ENCODE measurements at places on chromosomes 16 and 17. TPM values are rescaled to one million over a fixed set of nuclear protein-coding genes. Genes with fewer than 3 reads are reported as not detected.
A peak's percentile ranks its signal among the peaks of the same experiment; 100 is the strongest.

The TBC1D3 gene
- not detected for total RNA-seq

The CTF1 gene
- total RNA-seq: 1.3 TPM

- H3K27me3 ChIP-seq: peaks cover 12% of the 10 kb centered on the region
- DNase-seq: no peak
- H3K36me3 ChIP-seq: no peaks in the 10 kb centered on the region
- no peak overlapping the region for H3K27ac ChIP-seq
Observed at GRCh38 chr17:51419476-51419875, 159.1 kb downstream of the UTP18 start.

DNA sequence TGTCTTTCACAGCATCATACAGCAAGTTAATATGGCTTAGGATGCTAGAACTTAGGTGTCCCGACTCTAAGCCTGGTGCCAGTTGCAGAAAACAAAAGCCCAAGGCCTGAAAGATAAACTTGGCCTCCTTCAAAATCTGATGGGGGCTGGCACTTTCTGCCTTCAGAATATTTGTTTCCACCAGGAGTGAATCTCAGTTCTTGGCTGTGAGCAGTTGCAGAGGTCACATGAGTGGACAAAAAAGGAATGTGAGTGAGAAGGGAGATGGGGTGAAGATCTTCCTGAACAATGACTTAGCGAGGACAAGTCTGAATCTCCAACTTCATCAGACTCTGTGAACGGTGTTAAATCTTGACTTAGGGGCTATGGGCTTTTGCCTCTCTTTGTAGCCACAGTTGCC, 46.6 kb downstream of the HOXB1 start:
- no peaks in the 10 kb centered on the region for H3K36me3 ChIP-seq
- DNase-seq: no peak
- H3K27ac ChIP-seq: no peak overlapping the region
- peaks cover 8% of the 10 kb centered on the region for H3K4me1 ChIP-seq
- no peak overlapping the region for H3K4me3 ChIP-seq
- H3K27me3 ChIP-seq: peaks cover 2% of the 10 kb centered on the region

- H3K4me1 ChIP-seq: no peaks in the 10 kb centered on the region
- H3K27me3 ChIP-seq: peaks cover 5% of the 10 kb centered on the region
- DNase-seq: no peak
- H3K4me3 ChIP-seq: no peak overlapping the region
- no peaks in the 10 kb centered on the region for H3K36me3 ChIP-seq
Observed at GRCh38 chr17:5809580-5810188, 225.4 kb upstream of the NLRP1 start.

DNA sequence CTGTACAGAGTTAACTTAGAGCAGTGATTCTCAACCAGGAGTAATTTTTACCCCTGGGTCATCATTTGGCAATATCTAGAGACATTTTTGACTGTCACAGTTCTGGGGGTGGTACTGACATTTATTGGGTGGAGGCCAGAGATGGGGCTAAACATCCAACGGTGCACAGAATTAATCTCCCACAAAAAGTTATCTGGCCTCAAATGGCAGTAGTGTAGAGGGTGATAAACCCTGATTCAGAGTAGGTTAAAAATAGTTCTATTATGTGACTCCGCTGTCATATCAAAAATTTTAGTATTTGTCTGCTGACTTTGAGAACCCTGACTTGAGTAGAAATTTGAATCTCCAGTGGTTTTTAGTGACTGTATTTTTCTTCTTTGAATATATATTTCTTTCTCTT, 19.1 kb downstream of the VPS35L start:
- H3K36me3 ChIP-seq: peaks cover 88% of the 10 kb centered on the region
- no peak overlapping the region for H3K4me3 ChIP-seq
- no peak for DNase-seq
- H3K4me1 ChIP-seq: no peaks in the 10 kb centered on the region
- H3K27ac ChIP-seq: no peak overlapping the region

DNA sequence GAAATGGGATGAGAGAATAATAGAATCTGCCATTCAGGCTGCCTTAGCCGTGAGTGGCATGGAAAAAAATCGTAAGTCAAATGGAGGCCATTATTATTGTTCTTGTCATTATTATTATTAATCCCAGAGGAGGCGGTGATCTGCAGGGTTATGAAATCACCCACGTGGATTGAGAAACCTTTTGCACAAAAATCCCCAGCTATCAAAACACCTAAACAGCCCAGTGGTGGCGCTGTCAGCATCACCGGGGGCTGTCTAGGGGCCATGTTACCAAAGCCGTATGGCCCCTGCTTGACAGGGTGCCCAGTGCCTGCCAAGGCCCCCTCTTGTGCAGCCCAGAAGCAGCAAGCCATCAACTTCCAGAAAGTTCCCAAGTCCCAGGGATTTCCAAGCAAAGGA, 25.2 kb downstream of the CNGB1 start:
- H3K27ac ChIP-seq: no peak overlapping the region
- no peaks in the 10 kb centered on the region for H3K36me3 ChIP-seq
- no peak for DNase-seq
- H3K4me1 ChIP-seq: peaks cover 7% of the 10 kb centered on the region
- H3K27me3 ChIP-seq: peaks cover 3% of the 10 kb centered on the region

The SLC12A3 gene
- total RNA-seq: not detected

The ITPRIPL2 gene
- total RNA-seq: 78.8 TPM

The ZDHHC7 gene
- 45.9 TPM for total RNA-seq

DNA sequence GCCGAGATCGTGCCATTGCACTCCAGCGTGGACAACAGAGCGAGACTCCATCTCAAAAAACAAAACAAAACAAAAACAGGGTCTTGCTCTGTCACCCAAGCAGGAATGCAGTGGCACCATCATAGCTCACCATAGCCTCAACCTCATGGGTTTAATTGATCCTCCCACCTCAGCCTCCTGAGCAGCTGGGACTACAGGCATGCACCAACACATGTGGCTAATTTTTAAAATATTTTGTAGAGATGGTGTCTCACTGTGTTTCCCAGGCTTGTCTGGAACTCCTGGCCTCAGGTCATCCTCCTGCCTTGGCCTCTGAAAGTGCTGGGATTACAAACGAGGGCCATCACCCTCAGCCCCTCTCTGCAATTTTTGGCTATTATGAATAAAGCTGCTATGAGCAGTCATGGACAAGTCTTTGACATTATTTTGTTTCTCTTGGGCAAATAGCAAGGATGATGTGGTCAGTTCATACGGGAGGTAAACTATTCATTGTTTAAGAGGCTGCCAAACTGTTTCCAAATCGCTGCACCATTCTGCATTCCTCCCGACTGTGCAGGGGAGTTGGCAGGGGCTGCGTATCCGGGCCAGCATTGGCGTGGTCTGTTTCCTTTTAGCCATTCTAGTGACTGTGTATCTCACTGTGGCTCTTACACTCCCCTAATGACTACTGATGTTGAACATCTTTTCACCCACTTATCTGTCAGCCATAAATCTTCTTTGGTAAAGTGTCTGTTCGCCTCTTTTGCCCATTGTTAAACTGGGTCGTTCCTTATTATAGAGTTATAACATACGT, 21.1 kb downstream of the EIF4A3 start:
- no peaks in the 10 kb centered on the region for H3K27me3 ChIP-seq
- no peak overlapping the region for H3K4me3 ChIP-seq
- peak; percentile 53 for DNase-seq
- peaks cover 4% of the 10 kb centered on the region for H3K4me1 ChIP-seq

- peaks cover 3% of the 10 kb centered on the region for H3K27me3 ChIP-seq
- peak; percentile 74 for DNase-seq
- H3K27ac ChIP-seq: no peak overlapping the region
- no peaks in the 10 kb centered on the region for H3K36me3 ChIP-seq
- H3K4me1 ChIP-seq: no peaks in the 10 kb centered on the region
Observed at GRCh38 chr16:31356566-31357323, 1.8 kb downstream of the ITGAX start.

GRCh38 chr16:67053767-67054334, 24.9 kb downstream of the CBFB start:
- H3K27me3 ChIP-seq: no peaks in the 10 kb centered on the region
- peaks cover 13% of the 10 kb centered on the region for H3K36me3 ChIP-seq
- H3K4me1 ChIP-seq: peaks cover 11% of the 10 kb centered on the region
- no peak overlapping the region for H3K27ac ChIP-seq

DNA sequence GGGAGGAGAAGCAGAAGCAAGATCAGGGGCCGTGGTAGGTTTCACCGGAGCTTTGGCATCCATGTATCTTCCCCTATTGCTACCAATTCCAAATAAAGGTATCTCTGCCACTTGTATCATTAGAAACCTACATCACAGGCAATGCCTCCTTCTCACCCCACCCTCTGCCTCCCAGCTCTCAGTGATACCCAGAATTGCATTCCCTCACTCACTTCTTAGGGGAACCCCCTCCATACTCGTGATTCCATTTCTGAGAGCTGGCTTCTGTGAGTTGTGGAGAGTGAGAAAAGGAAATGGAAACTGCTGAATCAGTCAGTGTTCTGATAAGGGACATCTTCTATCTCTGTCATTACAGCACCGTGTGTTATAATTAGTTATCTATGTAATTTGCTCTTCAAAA, 2.3 kb upstream of the CCL3 start:
- no peak overlapping the region for H3K27ac ChIP-seq
- no peak for DNase-seq
- no peaks in the 10 kb centered on the region for H3K36me3 ChIP-seq
- peaks cover 8% of the 10 kb centered on the region for H3K27me3 ChIP-seq
- H3K4me1 ChIP-seq: no peaks in the 10 kb centered on the region
- H3K4me3 ChIP-seq: no peak overlapping the region

DNA sequence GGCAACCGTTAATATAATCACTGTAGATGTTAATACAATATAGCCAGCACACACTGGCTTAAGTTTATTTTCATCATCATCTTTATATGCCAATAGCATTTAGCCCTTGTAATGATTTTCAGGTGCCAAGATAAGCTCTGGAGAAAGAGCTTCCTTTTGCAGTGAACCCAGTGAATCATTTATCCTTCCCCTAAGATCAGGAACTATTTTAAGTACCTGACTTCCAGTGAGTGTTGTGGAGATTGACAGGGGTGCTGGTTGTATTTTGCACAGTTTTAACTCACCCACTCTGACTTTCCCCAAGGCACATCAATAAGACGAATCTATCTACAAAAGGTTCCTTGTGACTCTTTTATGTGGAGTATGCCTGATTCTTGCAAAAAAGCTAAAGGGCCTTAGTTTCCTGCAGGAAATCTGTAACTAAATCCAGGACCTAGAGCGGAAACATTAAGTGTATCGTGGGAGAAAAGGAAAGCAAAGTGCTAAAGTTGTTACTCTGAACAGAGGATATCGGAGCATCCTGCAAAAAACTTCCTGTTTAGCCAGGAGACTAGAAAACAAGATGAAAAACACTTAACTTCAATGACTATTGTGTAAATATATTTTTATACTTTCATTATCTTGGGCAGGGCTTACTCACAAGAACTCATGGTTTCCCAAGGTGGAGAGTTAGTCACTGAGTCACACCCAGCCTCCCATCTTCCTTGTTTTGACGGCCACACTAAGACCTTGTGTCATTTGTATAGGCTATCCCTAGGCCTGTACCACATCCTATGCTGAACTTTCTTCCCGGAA, 183.6 kb downstream of the MAP2K6 start:
- no peaks in the 10 kb centered on the region for H3K4me1 ChIP-seq
- no peak overlapping the region for H3K27ac ChIP-seq

The ASGR1 gene
- total RNA-seq: 1.3 TPM

DNA sequence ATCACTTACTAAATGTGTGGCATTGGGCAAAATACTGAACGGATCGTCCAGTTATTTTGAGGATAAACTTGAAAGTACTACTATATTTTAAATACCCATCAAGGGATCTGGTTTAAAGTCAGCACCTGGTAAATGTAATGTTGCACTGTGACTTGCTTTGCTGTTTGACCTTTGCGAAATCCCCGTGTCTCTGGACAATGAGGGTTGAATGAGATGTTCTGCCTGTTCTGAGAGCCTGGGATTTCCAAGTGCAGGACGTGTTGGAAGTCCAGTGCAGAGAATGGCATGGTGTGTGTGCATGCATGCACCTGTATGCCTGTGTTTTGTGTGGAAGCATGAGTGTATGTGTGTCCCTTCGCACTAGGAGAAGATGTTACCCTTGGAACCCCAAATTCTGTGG, 106.6 kb downstream of the N4BP1 start:
- no peaks in the 10 kb centered on the region for H3K36me3 ChIP-seq
- H3K4me1 ChIP-seq: peaks cover 33% of the 10 kb centered on the region
- peak; percentile 15 for DNase-seq
- no peak overlapping the region for H3K4me3 ChIP-seq

DNA sequence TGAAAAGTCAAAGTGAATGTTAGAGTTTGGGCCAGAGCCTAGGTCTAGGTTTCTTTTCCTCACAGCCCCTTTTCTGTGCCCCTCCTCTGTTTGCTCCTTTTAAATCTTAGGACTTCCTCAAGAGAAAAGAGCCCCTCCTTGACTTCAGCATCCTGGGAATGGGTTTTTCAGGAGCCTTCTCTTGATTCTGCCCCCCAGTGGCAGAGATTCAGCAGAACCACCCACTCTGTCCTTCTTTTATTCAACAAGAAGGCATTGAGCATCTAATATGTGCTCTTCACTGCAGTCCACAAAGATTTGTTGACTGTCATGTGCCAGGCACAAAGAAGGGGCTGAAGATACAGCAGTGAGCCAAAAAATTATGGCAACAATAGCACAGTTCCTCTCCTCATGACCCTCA, 270.8 kb upstream of the CDH5 start:
- H3K27ac ChIP-seq: no peak overlapping the region
- no peak overlapping the region for H3K4me3 ChIP-seq
- peaks cover 3% of the 10 kb centered on the region for H3K4me1 ChIP-seq
- DNase-seq: no peak

- no peak overlapping the region for H3K27ac ChIP-seq
- no peak overlapping the region for H3K4me3 ChIP-seq
- no peak for DNase-seq
- H3K27me3 ChIP-seq: peaks cover 27% of the 10 kb centered on the region
- no peaks in the 10 kb centered on the region for H3K4me1 ChIP-seq
- no peaks in the 10 kb centered on the region for H3K36me3 ChIP-seq
Observed at GRCh38 chr16:73610160-73610559, 562.2 kb upstream of the ZFHX3 start.

DNA sequence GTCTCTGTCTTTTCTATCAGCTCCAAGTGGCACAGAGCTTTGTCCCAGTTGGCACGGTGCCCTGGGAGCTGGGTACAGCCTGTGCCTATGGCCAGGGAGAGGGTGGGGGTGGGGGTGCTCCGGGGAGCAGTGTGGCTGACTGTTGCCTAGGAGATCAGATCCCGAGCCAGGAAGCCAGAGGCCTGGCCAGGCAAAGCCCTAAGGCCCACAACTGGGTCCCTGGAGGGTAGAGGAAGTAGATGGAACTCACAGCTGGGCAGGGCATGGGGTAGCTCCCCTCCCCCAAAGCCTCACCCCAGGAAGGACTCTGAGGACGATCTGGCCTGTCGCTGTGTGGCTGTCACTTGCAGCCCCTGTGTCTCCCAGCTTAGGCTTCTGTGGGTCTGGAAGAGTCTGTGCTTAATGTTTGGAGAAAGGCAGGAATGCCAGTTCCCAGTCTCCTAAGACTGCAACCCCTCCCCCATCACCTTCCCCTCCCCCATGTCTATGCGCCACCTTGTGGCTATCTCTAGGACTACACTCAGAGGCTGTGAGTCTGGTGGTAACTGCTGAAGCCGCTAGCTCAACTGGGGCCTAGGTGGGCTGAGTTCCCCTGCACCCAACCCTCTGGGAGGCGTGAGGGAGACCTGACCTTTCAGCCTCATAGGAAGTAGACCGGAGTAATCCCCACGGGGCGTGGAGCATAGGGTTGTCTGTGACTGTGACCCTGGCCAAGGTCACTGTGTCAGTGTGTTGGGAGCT, 12.6 kb downstream of the THRA start:
- H3K27ac ChIP-seq: peak overlapping the region; percentile 91
- peak overlapping the region; percentile 22 for H3K4me3 ChIP-seq
- no peaks in the 10 kb centered on the region for H3K27me3 ChIP-seq
- peaks cover 42% of the 10 kb centered on the region for H3K36me3 ChIP-seq
- H3K4me1 ChIP-seq: peaks cover 65% of the 10 kb centered on the region

GRCh38 chr16:56626685-56627084, 1.1 kb downstream of the MT1E start:
- H3K4me3 ChIP-seq: peak overlapping the region; percentile 62
- H3K36me3 ChIP-seq: no peaks in the 10 kb centered on the region
- no peaks in the 10 kb centered on the region for H3K27me3 ChIP-seq
- peaks cover 31% of the 10 kb centered on the region for H3K4me1 ChIP-seq
- H3K27ac ChIP-seq: peak overlapping the region; percentile 90

Measured in suprapubic skin (tissue), 4 donors.